ENCODE measurements at places on chromosomes 5 and 9. TPM values are rescaled to one million over a fixed set of nuclear protein-coding genes. Genes with fewer than 3 reads are reported as not detected.

The SPINK1 gene
- total RNA-seq, result 3,409 TPM

GRCh38 chr9:13281356-13282016 lies 2.0 kb upstream of the MPDZ start:
- DNase-seq, result no peak

GRCh38 chr5:150522504-150523414 lies 14.8 kb downstream of the NDST1 start:
- DNase-seq, result no peak

The PDCD1LG2 gene
- total RNA-seq, result not detected

The WDR38 gene
- not detected for total RNA-seq

DNA sequence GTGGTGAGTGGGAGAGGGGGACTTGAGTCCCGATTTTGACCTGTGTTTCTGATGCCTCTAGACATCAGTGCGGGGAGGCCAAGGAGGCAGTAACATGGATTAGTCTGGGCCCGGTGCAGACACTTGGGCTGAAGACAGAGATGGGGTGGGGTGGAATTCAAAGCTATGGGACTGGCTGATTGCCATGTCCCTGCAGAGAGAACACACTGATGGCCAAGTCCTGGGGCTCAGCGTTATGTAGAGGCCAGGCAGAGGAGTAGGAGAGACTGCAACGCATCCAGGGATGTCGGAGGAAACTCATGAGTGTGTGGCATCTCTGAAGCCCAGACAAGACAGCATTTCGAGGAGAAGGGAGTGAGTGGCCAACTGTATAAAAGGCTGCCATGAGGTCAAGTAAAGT lies 30.1 kb downstream of the PSD2 start:
- no peak for DNase-seq

DNA sequence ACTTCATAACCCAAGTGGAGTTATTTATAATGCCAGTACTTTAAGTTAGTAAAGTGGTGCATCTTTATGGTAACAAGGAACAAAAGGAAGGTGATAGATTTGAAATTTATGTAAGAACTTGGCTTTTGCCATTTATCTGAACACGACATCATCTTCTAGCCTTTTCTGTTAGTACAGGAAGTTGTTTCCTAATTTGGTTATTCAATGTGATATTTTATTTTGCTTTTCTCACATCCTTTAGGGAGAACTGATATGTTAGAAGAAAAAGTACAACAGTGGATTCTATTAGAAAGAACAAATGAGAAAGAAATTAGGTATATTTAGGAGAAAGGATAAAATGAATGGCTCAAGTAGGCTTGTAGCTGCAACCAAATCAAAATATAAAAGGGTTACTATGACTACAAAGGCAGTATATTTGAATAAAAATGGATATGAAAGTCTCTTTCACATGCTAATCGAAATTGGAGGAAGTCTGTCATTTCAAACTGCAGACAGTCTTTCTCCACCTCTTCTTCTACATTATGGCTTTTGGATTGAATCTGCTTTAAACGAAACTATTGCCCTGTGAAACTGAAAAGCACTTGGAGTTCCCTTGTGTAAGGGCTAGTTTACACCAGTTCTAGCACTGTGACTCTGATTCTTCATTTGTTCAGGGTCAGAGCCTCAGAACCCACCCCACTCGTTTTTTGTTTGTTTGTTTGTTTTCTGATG lies 18.5 kb upstream of the SLC24A2 start:
- no peak for DNase-seq
